ENCODE measurements at places on chromosomes 11 and 22. TPM values are rescaled to one million over a fixed set of nuclear protein-coding genes. Genes with fewer than 3 reads are reported as not detected.

The FGF4 gene
- not detected for total RNA-seq

The LPXN gene
- total RNA-seq, result 11.8 TPM

The PANX2 gene
- 0.95 TPM for total RNA-seq

The DENND6B gene
- 24.9 TPM for total RNA-seq

The OR51I1 gene
- total RNA-seq, result 0.23 TPM

The FXYD2 gene
- 1,539 TPM for total RNA-seq

The OR52K2 gene
- not detected for total RNA-seq

The BIK gene
- total RNA-seq, result 19.0 TPM

The OR10A4 gene
- total RNA-seq, result not detected

The C11orf65 gene
- total RNA-seq, result 0.58 TPM

The OR2AG1 gene
- not detected for total RNA-seq

The PGA5 gene
- total RNA-seq, result not detected

The CASP5 gene
- total RNA-seq, result not detected

The CEP57 gene
- 82.9 TPM for total RNA-seq

The GLB1L2 gene
- total RNA-seq, result 8.8 TPM

Measured in mucosa of gallbladder (tissue), 1 donor.